Activated naive CD4-positive, alpha-beta T cell treated with anti-CD3 and anti-CD28 coated beads for 36 hours (primary cell): ENCODE measurements at places on chromosomes 1 and 21.
A peak's percentile ranks its signal among the peaks of the same experiment; 100 is the strongest.

GRCh38 chr1:20037877-20038276 lies 32.1 kb upstream of the PLA2G5 start:
- no peak for DNase-seq

GRCh38 chr21:22885079-22885478 lies 1886.9 kb downstream of the NCAM2 start:
- DNase-seq: no peak

DNA sequence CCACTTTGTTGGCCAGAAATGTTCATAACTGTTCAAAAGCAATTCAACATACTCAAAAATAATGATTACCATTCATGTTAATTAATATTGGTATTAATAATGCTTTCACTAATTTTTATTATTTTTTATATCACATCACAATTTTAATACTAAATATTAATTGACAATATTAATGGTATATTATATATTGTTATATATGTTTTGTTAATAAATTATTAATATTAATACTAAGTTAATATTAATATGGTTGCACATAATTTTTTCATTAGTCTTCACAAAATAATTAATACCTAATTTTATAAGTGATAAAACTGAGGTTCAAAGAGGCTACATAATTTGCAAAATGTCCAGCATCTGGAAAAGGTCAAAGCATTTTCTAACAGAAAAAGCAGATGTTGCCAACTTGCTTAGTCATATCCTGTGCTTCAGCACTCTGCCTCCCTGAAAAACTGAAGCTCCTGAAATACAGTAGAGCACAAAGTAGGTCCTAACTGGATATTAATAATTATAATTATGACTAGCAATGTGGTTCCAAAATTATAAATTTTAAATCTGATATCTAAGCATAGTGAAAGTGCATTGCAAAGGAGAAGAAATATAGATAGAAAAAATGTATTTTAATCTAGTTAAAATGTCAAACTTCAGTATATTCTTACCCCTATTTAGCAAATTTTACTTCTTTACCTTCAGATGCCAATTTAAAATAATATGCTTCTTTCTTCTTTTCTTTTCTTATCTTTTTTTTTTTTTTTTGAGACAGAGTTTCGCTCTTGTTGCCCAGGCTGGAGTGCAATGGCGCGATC lies 123.2 kb upstream of the TNFSF4 start:
- no peak for DNase-seq

DNA sequence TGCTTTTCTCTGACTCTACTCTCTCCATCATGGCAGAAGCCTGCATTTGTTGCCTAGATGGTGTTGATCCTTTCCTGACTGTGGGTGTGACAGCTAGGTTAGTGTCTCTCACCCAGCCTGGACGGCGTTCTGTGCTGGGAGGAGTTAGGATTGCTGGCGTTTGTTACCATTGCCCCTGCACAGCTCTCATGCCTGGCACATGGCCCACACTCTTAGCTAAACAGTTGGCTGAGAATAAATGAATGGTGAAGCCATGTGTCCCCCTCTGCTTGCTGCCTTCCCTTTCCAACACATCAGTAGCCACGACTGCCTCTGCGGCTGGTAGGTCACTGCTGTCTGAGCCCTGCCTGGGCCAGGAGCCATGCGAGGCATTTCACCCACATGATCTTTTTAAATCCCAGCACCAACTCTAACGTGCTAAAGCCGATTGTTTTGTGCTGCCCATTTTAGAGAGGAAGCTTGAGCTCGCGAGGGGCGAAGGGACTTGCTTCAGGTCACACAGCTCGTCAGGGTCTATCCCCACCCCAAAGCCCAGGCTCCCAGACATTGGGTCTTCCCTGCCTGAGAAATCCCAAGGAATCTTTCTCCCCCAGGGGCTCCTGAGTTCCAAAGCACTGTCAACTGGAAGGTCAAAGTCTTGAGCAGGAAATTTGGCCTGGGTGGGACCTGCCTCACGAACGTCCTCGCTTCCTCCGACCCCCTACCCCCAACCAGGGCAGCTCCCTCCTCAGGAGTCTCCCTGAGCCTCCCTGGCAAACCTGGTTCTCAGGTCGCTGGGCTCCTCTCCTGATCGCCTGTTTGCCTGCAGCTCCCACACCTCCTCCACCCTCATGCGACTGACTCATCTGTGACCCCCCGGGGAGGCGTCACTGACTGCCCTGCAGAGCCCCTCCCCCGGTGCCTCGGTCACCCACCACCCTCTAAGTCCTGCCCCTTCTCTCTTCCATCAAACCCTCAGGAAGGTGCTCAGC lies 271.7 kb upstream of the C1orf174 start:
- no peak for DNase-seq

- DNase-seq: no peak
Measured at GRCh38 chr1:224203243-224204016, 20.4 kb downstream of the DEGS1 start.

DNA sequence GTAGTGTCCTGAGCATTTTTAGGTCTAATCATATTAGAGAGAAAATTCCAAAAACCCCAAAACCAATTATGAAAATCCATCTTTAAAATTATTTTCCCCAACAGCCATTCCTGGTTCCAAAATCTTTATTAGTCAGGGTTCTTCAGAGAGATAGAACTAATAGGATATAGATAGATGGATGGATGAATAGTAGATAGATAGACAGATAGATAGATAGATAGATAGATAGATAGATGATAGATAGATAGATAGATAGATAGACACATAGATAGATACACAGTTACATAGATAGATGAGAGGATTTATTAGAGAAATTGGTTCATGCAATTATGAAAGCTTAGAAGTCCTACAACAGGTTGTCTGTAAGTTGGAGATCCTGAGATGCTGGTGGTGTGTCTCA lies 122.7 kb upstream of the POGK start:
- DNase-seq: no peak

DNA sequence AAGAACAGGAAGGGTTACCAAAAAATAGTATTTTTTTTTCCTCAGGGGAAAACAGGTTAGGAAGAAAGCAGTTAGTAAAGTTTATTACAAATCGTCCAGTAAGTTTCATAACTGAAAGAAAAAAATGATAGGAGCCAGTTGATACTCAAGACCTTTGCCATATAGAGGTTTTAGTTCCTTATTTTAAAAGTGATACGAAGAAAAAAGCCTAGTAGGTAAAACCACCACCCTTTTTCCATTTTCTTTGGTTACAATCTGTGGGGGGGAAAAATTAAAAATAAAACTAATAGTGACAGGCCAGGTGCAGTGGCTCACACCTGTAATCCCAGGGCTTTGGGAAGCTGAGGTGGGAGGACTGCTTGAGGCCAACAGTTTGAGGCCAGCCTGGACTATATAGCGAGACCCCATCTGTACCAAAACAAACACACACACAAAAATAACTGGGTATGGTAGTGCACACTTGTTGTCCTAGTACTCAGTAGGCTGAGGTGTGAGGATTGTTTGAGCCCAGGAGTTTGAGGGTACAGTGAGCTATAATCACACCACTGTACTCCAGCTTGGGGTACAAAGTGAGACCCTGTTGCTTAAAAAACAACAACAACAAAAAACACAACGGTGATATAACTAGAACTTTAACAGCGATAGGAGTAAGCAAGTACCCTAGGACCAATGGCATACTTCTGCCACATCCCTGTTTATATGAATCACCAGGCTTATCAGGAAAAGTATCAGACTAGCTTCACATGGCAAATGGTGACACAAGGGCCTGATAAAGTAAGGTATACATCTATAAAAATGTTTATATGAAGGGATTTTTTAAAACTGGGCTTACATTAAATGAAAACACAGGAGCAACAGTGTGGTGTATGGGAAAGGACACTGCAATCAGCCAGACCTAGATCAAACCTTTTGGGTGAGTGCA lies 5.4 kb downstream of the TMEM59 start:
- DNase-seq: no peak

DNA sequence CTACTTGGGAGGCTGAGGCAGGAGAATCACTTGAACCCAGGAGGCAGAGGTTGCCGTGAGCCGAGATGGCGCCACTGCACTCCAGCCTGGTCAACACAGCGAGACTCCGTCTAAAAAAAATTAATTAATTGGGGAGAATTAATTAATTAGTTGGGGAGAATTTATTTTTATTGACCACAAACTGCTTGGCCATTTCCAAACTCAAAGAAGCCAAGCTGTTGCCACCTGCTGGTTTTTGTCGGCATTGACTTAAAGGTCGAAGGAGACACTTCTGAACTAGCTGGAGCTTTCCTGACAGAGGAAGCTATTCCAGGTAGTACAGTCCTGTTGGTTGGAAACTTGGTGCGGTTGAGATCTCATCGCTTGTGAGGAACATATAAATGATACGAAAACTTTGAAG lies 13.1 kb downstream of the MAP1LC3C start:
- peak; percentile 43 for DNase-seq

GRCh38 chr1:201489643-201490261 lies 17.2 kb downstream of the CSRP1 start:
- no peak for DNase-seq

GRCh38 chr1:61277121-61277690 lies 194.8 kb downstream of the NFIA start:
- DNase-seq: no peak

DNA sequence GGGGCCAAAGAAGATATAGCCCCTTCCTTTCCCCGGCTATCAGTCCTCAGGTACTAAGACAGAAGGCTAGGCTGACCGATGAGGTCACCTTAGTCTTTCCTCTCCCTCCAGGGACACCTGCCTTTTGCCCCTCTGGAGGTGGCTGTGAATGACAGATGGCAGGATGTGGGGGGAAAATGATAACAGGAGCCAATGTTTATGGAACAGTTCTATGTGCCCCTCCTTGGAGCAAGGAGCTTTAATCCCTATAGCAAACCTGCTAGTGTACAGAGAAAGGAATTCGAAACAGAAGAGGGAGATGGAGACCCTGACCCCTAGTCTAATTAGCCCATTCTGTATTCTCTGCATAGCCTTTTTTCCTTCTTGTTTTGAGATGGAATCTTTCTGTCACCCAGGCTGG lies 28.1 kb downstream of the SERINC2 start:
- DNase-seq: no peak
